ENCODE measurements at places on chromosomes 1 and 21.

DNA sequence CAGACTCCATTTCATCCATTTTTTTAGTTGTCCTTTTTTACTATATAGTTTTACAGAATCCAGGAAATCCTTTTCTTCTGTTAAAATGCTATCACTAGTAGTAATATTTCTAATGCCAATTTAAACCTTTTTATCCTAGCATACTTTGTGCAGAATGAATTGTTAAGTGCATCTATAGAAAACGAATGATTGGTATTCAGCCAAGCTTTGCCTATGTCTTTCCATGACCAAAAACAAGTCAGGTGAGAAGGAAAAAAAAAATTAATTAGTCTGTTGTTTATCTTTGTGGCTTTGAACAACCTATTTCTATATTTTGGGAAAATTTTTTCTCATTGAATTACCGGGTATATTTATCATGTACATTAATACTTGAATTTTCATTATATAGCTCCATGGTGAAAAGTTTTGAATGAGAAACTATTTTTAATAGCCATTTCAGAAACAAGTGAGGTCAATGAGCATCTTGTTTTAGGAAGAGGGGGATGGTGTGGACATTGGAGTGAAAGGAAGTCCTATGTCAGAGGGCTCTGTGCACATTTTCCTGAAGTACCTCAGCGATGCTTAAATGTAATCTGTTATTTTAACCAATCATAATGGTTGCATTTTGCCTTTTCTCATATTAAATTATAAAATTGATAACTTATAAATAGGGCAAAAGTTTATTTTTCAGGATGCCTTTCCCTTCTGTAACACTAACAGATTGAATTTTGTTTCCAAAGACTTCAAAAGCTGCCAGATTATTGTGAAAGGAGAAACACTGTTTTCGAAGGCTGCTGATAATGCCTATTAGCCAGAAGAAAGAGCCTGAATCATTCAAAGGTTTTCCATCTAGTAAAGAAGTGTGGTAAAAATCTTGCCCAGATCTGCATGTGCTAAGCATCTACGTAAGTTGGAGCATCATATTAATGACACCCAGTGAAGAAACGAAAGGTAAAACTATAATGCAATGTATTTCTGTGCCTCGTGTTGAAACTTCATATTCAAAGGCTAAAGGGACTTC is 73.8 kb upstream of the S1PR1 start:
- DNase-seq, result no peak

GRCh38 chr1:25677193-25677773 is 60.7 kb downstream of the MAN1C1 start:
- no peak for DNase-seq

DNA sequence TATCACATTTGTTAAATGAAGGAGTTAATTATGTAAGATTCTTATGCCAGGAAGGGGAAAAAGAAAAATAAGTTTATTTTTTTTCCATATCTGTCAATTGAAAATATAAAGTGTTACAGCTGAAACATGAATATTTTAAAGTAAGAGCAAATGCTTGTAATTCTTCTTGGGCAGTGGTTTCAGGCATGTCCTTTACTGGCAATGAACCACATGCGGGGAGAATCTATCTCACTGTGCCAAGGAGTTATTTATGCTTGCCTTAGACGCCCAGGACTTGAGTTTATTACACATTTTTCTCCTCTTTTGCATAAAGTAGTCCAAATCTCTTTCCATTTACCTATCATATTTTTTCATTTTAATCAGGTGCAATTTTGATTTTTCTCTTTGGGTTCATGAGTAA is 207.8 kb upstream of the NRIP1 start:
- DNase-seq, result no peak

DNA sequence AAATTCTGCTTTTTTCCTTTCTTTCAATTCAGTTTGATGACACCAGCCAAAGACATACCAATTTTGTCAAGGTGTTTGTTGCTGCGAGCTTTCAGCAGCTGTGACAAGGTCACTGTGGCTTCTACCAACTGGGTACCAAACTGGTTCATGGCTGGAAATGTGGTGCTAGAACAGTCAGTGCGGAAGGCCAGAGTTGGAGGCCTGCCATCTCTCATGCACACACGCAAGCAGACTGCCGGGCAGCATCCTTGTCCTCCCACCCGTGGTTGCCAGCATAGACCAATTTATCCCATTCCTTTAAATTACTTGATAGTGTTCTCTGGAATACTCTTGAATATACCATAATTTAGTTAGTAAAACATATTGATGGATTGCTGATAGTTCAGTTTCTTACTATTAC is 79.9 kb upstream of the GPR52 start:
- no peak for DNase-seq

DNA sequence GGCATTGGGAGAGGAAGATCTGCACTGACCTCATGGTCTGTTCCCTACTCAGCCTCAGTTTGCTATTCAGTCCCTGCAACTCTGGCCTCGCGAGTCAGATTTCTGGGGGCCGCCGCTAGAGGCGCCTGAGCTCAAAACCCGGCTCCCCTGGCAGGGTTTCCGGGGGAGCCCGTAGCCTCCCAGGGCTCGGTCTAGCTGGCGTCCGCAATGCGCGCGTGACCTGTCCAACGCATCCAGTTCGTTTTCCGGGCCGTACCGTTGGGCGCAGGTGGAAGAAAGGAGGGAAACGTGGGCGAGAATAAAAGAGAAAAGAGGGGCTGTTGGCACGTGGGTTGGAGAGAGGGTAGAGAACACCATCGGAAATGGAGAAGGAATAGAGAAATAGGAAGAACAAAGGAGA is at the start of gene ADAM30:
Gene ADAM30, minus strand, starts transcription at position 213 of the 400 bp plus-strand sequence. Its CDS starts 179 bp downstream, at position 34.
- DNase-seq, result no peak

- no peak for DNase-seq
Observed at GRCh38 chr21:35585155-35585554, 475.2 kb downstream of the SETD4 start.

DNA sequence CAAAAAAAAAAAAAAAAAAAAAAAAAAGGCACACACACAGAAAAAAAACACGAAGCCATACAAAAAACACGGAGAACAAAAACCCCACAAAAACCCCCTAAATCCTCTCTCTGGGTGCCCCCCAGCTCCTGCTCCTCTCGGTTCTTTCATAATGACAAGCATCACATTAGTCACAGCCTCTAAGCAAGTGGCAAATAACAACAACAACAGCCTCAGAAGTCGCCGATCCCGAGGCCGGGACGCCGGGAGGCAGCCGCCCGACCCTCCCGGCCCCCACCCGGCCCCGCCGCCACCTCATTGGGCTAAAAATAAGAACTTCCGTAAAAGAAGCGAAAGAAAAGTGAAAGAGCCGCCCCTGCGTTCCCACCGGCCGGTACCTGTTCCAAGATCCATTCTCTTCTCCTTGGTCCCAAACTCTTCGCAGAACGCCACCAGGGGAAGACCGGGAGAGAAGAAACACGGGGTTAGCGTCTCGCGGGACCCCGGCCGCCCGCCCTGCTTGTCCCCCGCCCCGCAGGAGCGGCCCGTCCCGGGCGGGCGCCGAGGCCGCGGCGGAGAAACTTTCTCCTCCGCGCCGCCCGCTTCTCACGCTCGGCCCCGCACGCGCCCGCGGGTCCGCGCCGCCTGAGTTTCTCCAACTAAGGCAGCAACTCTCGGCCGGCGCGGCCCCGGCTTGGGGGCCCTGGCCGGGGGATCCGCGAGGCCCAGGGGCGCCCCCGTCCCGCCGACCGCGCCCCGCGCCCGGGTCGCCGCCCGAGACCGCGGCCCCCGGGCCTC is 102.8 kb downstream of the CASZ1 start:
- DNase-seq, result no peak

GRCh38 chr1:200907611-200908097 is 13.0 kb downstream of the INAVA start:
- no peak for DNase-seq

DNA sequence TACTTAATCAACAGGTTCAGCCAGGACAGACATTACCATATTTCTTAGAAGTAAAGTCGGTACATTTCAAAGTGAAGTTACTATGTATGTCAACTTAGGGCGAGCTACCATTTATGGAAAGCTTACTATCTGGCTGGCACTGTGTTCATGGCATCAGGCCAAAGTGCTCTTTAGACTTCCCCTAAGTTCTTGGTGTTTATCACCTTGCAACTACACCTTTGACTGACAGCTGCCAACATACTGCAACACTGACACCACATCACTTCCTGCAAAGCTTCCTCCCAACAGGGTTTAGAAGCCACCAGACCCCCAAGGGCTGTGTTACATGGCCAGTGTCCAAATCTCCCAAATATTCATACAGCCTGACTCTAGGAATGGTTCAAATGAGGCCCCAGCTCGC is 61.0 kb downstream of the TIAM1 start:
- DNase-seq, result no peak

All from caudate nucleus (tissue), 63 donors.